ENCODE measurements at places on chromosomes 11 and 22.

DNA sequence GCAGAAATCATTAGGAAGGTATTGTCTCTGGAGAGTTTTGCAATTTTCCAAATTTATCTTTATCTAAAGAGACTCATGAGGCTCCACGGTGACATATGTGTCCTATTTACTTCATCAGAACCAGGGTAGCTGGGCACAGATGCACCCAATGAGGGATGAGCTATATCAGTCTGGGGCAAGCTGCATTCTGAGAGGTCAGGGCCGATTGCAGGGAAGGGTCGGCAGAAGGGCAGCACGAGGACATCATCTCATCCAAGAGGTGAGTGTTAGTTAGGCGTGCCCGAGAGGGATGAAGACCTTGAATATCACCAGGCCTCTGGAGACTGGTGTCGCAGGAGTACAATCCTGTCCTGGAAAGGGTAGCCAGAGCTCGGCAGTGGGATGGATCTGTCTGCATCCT lies 41.0 kb upstream of the SPON1 start:
- DNase-seq, result no peak

DNA sequence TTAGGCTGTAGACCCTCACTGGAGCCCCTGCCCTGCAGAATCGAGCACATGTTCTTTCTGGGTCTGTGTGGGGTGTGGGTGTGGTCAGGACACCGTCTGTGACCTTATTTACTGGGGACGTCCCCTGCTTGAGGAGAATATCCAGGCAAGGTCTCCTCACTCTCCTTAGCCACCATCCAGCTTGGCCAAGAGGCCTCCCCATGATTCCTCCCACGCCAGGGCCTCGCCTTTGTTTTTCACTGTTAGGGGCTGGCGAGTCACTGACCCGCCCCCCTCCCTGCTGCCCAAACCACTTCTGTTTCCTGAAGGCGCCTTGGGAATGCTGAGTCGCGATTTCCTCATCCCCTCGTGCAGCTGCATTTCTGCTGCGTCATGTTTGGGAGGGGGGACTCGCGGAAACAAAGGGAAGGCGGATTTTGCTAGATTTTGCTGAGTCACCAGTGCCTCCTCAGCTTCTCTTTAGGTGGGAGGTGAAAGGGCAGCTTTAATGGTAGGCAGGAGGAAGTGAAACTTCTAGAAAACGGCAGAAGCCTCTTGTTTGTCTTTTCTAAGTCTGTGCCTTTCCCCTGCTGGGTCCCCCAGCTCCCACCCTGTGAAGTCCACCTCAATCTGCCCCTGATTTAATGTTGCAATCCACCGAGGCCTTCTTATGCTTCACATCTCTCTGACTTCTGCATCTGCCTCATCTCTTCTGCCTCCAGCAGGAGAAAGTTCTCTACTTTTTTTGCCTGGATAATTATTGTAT lies 4.0 kb upstream of the HMOX1 start:
- no peak for DNase-seq

DNA sequence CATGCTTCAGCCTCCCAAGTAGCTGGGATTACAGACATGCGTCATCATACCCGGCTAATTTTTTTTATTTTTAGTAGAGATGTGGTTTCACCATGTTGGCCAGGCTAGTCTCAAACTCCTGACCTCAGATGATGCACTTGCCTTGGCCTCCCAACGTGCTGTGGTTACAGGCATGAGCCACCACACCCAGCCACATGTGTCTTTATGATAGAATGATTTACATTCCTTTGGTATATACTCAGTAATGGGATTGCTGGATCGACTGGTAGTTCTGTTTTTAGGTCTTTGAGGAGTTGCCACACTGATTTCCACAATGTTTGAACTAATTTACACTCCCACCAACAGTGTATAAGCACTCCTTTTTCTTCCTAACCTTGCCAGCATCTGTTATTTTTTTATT lies 276.2 kb downstream of the METTL15 start:
- no peak for DNase-seq

DNA sequence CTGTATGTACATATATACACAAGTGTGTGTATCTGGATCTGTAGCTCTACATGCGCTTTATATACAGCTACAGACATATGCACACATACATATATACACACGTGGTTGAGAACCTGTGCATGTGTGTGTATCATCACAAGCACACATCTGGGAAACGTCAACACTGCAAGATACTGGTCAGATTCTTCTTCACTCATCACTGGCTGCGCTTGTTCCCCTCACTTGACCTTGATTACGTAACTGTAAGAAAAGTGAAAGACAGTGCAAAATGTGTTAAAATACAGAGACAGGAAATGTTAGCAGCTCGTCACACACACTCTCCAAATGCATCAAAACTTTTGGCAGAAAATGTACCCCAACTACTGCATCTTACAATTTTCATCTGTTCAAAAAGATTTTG lies 51.9 kb upstream of the MN1 start:
- no peak for DNase-seq

DNA sequence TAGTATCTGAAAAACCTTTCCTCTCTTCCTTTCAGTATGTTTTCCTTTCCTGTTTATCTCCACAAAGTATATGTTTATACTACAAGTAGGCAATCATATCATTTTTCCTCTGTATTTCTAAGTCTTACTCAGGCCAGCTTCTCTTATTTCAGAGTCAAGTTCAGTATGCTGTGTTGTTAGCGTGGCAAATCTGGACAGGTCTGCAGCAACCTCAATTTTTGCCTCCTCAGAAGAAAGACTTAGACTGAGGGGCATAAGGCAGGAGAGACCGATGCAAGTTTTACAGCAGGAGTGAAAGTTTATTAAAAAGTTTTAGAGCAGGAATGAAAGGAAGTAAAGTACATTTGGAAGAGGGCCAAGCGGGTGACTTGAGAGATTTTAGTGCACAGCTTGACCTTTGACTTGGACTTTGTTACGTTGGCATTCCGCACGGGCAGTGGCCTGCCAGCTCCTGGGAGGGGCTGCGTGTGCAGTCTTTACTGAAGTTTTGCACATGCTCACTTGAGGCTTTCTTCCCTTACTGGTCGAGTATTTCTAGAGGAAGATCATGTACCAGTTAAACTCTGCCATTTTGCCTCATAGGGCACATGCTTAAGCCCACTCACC lies 343.2 kb downstream of the NTM start:
- DNase-seq, result no peak

DNA sequence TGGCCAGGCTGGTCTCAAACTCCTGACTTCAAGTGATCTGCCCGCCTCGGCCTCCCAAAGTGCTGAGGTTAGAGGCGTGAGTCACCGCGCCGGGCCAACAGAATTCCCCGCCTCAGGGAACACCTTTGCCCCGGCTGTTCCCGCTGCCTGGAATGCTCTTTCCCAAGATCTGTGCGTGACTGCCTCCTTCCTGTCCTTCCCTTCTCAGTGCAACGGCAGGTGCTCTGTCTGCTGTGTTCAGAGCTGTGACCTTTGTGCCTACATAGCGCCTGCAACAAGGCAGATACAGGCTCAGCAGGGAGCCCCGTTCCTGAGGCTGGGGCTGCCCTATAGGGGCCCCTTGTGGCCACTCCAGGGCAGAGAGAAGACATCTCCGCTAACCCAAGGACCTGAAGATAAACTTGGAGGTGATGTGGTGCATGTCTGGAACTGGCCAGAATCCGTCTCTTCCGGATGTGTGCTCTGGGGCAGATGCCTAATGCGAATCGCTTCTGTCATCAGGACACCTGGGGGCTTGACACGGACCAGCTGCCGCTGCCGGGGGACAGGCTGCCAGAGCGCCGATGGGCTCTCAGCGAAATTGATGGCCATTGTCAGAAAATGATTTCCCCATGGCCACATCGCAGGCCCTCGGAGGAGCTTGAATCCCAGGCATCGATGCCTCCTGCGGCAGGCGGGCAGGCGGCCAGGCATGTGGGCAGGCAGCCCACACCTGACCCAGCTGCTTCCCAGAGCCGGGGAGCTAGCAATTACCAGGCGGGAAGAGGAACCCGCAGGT lies 43.5 kb upstream of the TCF20 start:
- DNase-seq, result peak; percentile 30
